ENCODE measurements at places on chromosomes 7 and 10.

GRCh38 chr10:31753681-31754080 is 174.9 kb downstream of the ARHGAP12 start:
- DNase-seq, result no peak

- peak; percentile 29 for DNase-seq
Observed at GRCh38 chr7:155644971-155645509, 579 bp downstream of the RBM33 start.

DNA sequence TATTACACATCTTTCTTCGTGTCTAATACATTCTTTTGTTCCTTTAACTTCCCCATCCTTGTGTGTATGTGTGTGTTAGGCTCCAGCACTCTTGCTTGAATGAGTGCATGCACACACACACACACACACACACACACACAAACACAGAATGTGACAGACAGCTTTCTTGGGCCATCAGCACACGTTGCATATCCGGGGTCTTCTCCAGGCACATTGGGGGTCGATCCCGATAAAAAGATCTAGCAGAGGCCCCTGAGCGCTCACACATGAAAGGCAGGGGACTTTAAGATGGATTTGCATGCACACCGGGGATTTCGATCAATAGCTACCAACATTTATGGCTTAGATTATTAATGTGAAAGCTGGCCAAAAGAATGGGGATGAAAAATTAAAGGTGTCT is 4.5 kb downstream of the SKIDA1 start:
- DNase-seq, result no peak

- no peak for DNase-seq
Observed at GRCh38 chr7:43384616-43385308, 198.1 kb upstream of the STK17A start.

- DNase-seq, result peak; percentile 67
Observed at GRCh38 chr10:84205049-84205852, 10.9 kb downstream of the CDHR1 start.

DNA sequence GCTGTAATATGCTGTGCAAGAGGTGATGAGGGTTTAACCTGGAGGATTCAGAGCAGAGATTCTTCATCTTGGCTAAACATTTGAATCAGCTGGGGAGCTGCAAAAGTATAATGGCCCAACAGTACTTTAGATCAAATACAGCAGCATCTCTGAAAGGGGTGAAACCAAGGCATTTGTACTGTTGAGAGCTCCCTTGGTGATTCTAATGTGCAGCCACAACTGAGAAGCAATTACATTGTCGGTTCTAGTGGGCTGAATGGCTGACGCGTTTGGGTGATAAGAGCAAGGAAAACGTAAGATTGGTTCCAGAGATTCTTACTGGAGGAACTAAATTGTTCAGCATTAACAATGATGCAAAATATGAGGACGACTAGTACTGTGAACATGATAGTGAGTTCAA is 269.7 kb downstream of the AGMO start:
- no peak for DNase-seq

DNA sequence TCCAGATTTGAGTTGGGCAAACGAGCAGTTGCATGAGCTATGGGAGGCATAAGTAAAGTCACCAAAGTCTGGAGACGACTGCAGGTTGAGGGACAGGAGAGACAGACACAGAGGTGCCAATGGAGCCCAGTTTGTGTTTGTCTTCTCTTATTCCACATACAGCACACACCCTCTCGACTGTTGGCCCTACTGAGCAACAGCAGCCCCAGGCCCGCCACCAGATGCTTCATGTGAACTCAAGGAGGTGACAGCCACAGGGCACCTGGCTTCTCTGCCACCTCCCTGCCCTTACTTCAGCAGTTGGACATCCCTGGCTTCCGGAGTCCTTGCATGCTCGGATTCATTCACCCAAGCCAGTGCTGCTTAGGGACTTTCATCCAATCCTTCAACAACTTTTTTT is 6.5 kb upstream of the ATOH7 start:
- no peak for DNase-seq

DNA sequence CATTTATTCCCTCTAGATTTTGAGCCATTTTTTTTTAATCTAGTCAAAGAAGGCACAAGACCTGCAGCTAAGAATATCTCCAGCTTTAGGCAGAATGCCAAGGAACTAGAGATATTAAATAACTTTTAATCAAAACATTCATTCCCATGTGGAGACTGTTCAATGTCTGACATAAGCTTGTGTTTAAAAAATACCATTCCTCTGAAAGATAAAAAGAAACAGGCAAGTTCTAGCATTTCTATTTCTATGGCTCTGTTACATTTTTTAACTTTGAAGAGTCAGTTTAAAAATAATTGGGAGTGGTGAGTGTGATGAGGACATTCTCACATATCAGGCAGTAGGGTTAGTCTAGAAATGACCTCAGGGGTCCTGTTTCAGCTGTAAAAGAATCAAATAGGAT is 48.0 kb downstream of the RHOBTB1 start:
- DNase-seq, result no peak

GRCh38 chr10:51879238-51879637 is 179.8 kb upstream of the CSTF2T start:
- peak; percentile 12 for DNase-seq

DNA sequence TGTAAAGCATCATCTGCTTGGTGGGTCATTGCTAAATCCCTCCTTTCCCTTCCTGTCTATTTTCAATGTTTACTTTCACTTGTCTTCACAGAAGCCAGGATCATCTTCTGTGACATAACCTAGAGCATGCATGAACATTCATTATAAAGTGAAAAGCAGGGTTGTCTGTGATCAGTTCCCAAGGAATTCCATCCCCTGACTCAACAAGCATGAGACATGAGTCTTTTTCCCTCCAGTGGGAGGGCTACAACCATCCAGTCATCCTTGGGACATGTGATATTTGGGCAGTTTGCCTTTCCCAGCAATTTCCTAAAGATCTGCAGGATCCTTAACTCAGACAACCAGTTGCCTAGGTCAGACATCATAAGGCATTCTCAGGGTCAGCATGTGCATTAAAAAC is 166.3 kb upstream of the TMEM196 start:
- DNase-seq, result no peak

- DNase-seq, result no peak
Observed at GRCh38 chr7:4745971-4746919, 29.2 kb upstream of the AP5Z1 start.

DNA sequence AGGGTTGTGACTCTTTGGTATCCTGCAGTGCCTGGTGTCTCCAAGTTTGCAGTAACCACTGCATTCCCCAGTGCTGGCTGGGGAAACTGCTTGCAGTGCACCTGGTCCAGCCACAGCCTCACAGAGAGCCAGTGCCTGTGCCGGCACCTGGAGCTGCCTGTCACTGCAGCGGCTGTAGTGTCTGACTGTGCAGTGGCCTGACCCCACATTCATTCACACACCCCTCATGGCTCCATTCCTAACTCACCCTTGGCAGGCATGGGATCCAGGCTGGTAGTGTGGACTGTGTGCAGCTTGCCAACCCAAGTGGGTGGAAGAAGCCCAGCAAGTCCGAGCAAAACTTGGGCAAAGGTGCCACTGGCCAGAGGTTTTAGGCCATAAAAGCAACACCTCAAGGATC is 3.7 kb upstream of the CYP3A43 start:
- no peak for DNase-seq

DNA sequence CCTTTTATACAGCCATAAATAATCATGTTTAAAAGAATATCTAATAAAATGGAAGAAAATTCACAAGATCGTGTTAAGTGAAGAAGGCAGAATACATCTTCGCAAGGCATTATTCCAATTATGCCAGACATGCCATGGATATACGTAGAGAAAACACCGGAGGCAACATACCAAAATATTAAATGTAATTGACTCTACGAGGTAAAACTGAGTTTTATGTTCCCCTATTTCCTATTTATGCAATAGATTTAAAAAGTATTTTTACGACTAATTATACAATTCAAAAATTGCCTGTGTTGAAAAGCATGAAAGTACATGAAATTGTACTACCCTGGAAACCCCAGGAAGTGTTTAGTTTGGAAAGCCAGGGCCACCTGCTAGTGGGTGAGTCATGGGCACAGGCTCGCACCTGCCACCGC is 936 bp upstream of the REPIN1 start:
- no peak for DNase-seq

- no peak for DNase-seq
Observed at GRCh38 chr7:78427209-78427608, 628.6 kb downstream of the PHTF2 start.

GRCh38 chr7:135731-136645 is 56.4 kb upstream of the FAM20C start:
- DNase-seq, result no peak

- DNase-seq, result no peak
Observed at GRCh38 chr10:43299579-43299978, 32.7 kb upstream of the RASGEF1A start.

- peak; percentile 57 for DNase-seq
Observed at GRCh38 chr10:91909117-91909677, at the start of gene FGFBP3. Gene FGFBP3 (minus strand): TSS chr10:91909486. CDS start chr10:91908969, 517 bp downstream.

- DNase-seq, result no peak
Observed at GRCh38 chr7:36264123-36264801, 111.2 kb downstream of the EEPD1 start.

DNA sequence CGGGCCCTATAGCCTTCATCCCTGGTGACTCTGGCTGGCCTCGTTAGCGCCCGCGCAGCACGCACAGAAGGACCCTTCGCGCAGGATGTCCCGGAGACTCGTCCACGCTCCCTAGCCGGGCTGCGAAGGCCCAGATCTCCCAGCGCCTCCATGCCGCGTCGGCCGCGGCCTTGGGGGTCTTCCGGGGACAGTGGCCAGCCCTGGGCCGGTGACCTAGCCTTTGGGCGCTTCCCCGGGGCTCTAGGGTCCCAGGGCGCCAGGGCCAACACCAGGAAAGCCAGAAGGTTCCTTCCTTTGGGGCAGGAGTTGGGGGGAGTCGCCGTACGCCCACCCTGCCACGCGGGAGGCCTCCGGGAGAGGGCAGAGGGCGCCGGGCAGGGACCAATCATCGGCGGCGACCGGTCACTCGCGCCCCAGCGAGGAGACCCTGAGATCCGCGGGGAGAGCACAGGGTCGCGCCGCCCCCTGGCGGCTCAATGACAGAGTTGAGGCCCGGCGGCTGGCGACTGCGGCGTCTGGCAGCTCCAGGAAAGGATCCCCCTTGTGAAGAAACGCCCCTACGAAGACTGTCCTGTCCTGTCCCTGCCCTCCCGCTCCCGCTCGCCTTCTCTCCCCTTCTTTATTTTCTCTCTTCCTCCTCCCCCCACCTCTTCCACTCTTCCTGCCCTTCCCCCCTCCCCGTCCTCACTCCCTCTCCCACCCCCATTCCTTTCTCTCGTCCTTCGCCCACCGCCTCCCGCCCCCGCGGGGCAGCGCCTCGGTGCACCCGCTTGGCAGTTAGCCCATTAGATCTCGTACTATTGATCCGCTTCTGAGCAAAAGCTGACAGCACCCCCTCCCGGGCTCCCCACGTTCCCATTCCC is 62.3 kb upstream of the LBX1 start:
- peak; percentile 89 for DNase-seq

GRCh38 chr10:59033622-59034021 is 142.8 kb upstream of the PHYHIPL start:
- no peak for DNase-seq

DNA sequence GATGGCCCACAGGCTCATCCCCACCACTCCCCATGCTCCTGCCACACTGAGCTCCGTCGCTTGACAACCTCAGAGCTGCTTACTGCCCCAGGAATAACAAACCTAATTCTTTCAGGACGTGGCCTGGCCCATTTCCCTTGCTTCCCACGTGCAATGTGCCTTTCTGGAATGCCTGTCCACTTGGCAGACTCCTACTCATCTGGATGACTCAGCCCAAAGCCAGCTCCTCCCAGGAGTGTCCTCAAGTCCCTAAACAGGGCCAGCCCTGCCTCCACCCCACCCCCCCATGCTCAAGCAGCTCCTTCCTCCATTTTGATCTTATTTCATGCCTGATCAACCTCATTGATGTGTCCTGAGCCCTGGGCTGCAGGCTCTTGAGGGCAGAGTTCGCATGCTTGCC is 164.9 kb upstream of the RNF32 start:
- no peak for DNase-seq

- DNase-seq, result peak; percentile 28
Observed at GRCh38 chr10:86226781-86227201, 139.8 kb downstream of the GRID1 start.

GRCh38 chr7:158366916-158367633 is 220.5 kb downstream of the PTPRN2 start:
- DNase-seq, result no peak

DNA sequence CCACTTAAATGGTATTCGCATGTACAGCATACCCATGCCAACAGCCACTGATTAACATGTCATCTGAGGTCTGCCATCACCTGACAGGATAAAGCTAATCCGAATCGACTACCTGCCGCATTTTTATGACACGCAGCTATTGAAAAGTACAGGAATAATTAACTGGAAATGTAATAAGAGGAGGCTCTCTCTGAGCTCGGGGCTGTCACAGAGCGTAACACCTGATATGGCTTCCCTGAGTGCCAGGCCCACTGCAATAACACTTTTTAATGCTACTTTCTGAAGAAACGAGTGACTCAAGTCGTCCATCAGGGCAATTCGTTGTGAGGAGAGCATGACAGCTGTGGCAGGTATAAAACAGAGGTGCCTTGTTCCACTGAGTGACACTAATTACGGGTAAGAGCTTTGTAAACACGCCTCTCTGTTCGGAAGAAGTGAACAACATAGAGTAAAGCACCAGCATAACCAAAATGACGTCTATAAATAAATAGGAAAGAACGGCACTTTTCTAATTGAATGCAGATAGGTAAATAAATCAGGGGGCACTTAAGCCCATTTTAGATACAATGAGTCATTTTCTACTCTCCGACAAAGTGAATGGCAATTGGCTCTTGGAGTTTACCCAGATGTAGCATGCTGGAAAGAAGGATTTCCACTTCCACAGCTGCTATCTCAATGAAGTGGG is 56.5 kb upstream of the CREB5 start:
- no peak for DNase-seq

- DNase-seq, result peak; percentile 29
Observed at GRCh38 chr7:1357601-1358271, 101.5 kb downstream of the MICALL2 start.

GRCh38 chr7:142808802-142809583 is 38.2 kb downstream of the PRSS2 start:
- no peak for DNase-seq

- peak; percentile 38 for DNase-seq
Observed at GRCh38 chr7:116805100-116805544, 57.3 kb upstream of the CAPZA2 start.

DNA sequence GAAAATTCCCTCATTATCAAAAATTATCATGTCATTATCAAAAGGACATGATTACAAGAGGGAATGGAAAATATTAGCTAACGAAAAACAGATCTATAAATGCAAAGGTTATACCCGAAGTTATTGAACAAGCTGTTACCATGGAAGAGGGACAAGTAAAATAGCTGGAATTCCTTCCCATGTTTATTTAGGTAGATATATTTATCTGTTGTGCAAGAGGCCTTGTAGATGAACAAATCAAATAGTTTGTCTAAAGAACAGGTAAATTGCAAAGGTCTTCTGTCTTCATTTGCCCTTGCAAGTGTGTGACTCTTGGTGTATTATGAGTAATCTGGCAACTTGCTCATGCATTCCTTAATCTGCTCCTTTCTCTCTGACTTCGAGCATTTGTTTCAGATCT is 1170.9 kb downstream of the SORCS1 start:
- no peak for DNase-seq

- no peak for DNase-seq
Observed at GRCh38 chr7:4734587-4735345, 40.7 kb upstream of the AP5Z1 start.
